ENCODE measurements at places on chromosomes 2 and 18.

DNA sequence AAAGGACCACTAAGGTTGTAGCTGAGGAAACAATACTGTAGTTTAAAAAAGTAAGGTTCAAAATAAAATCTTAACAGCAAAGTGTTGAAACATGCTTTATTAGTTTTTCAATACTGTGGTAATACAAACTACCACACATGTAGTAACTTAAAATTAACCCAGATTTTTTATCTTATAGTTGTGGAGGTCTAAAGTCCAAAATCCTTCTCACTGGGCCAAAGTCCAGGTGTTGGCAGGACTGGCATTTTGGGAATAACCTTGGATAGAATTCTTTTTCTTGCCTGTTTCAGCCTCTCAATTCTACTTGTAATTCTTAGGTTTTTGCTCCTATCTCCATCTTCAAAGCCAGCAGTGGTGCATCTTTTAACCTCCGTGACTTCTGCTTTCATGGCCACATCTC, 942.0 kb downstream of the TSN start:
- no peak for DNase-seq

- DNase-seq = no peak
These were observed 821.8 kb downstream of the MBD2 start for GRCh38 chr18:53402670-53403069.

GRCh38 chr18:75879196-75879595, 451.7 kb upstream of the SMIM21 start:
- no peak for DNase-seq

- DNase-seq = peak; percentile 32
These were observed 349.3 kb downstream of the ZNF516 start for GRCh38 chr18:76145521-76146376.

- peak; percentile 8 for DNase-seq
These were observed 36.4 kb upstream of the ZBTB7C start for GRCh38 chr18:48445540-48445939.

DNA sequence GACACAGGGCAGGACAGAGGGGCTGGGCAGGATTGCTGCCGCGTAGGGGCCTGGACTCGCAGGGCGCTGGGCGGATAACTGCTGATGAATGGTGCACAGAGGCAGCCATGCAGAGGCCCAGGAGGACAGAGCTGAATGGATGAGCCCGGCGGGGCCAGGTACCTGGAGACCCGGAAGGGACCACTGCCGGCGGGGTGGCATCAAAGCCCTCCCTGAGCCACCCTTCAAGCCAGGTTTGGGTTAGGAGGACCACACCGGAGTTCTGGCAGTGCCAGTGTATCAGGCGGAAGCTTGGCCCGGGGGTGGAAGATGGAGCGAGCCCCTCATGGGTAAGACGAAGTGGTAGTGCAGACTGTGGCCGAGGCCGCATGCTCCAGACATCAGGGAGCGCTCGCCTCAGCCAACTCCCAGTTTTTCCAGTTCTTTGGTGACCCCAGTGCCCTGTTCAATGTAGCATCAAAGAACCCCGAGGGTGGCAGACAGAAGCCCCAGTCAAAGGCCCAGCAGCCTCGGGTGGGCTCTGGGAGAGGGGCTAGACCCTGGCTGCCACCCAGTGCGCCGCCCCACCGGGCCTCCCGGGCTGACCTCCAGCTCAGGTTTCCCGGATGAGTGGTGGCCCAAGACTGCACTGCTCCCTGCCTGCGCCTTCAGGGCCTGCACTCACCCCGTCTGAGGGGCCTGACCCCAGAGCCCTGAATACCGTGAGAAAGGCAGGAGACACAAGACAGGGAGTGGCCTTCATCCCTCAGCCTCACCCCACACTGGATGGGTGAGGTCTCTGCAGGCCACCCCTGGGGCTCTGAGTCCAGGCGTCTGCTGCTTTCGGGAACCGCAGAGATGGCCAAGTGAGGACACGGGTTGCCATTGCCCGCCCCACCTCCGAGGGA, 50.9 kb downstream of the ACAA2 start:
- DNase-seq = no peak

DNA sequence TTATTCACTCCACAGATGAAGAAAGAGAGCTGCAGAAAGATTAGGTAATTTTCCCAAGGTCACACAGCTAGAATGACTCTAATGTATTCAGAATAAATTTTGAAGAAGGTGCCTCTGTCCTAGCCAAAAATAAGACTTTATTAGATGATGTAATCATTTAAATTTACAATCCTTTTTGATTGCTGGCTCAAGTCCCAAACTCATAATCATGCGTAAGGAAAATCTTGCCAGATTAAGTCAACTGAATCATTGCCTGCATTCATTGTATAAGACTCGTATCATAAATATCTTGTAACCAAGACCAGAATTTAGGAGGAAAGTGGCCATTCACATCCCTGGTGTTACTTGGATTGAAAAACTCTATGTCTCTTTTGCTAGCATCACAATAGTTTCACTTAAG, 53.1 kb upstream of the STK39 start:
- no peak for DNase-seq

GRCh38 chr2:169172151-169172735, 102.9 kb downstream of the DHRS9 start:
- DNase-seq = no peak

- no peak for DNase-seq
These were observed 19.0 kb downstream of the CROCC2 start for GRCh38 chr2:240925191-240925567.

GRCh38 chr18:50218432-50219197, 23.7 kb upstream of the MYO5B start:
- no peak for DNase-seq

DNA sequence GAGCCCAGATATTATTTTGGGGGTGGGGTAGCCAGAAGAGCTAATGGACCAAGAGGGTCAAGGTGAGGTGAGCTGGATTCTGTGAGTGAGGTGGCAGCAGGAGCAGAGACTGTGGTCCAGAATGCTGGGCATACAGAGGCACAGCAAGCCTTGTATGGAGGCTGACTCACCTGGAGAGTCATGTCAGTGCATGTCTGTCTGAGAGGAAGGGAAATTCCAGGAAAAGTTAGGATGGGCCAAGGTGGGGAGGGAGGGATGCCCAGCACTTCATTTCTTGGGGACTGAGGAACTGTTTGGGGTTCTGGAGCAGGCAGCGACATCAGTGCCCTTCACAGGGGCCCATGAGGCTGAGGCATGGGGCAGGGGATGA, 21.1 kb downstream of the PER2 start:
- no peak for DNase-seq

DNA sequence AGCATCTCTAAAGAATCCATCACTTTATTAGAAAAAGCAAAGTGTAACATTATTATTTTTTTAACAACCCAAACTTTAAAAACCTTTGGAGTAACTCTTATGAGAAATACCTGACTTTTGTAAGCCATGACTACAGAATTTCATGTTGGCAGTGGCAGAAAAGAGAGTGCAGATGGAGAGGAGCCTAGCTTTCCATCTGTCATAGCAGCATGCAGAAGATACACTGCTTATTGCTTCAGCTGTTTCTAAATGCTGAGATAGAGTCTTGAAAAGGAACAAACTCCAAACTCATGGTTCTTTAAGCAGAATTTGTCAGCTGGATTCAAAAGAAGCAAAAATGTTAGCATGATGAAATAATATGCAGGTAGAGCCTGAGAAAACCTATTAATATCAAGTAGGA, 1130.3 kb downstream of the DPP10 start:
- DNase-seq = no peak

- DNase-seq = no peak
These were observed 371.6 kb upstream of the LRP1B start for GRCh38 chr2:142502402-142502801.

DNA sequence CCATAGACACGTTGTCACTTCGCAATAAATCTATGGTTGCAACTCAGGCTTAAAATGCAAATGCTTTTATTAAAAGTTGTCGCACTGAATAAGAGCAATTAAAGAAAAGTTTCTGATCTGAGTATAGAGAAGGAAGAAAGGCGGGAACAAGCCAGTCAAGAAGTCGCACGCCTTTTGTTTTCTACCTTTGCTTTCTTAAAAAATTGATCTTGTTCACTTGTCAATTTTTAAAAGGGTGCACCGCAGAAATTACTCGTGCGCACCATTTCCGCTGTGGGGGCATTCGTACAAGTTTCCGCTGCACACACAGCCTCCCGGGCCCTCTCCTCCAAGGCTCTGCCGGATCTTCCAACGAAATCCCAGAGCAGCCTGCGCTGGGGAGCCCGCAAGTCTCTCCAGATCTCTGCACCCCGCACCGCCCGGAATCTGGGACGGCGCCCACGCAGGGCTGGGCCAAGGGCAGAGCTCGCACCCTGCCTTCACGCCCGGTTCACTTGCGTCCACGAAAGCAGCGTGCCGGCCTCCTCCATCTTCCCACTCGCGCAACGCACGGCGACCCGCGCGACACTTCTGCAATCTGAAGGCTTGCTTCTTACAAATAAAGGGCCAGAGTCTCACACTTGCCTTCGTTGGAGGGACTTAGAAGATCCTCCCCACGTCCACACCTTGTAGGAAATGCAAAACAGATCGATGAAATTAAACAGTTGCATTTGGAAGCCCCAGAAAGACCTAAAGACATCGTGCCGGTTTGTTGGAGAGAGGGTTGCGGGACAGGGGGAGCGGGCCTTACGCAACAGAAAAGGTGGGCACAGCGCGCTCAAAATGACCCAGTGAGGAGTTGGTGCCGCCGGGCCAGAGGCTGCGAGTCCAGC, 2.6 kb upstream of the SALL3 start:
- DNase-seq = no peak
